ENCODE measurements at places on chromosomes 5 and 9.

DNA sequence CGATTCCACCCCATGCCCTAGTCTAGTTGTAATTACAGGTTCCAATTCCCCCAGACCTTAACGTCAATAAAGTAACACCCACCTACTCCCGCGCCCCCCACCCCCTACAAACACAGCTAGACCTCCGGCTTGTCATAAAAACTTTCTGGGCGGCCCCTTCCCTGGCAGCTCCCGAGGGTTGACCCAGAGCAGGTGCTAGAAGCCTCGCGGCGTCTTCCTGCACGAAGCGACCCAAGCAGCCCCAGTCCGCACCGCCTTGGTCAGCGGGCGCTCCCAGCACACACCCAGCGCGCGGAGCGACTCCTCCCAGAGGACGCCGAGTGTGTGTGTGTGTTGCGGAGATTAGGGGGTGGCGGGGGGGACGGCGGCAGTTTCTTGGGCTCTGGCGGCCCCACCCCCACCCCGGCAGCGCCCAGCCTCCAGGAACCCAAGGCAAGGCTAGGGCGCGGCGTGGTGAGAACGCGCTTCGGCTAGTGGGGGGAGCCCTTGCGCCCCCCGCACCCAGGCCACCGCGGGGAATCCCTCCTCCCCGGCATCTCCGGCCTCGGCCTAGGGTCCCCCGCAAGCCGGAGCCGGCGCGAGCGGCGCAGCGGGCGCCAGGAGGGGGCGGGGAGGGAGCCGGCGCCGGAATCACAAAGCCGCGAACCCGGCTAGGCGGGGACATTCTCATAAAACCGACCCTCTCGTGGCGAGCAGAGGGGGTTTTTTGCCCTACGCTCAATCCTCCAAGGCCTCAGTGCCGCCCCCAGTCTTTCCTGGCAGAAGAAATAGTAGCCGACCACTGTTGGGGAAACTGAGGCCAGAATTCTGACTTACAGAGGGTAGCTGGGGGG is 2.2 kb downstream of the PCDH1 start:
- no peak for DNase-seq
- H3K27ac ChIP-seq = no peak overlapping the region
- H3K4me3 ChIP-seq = peak overlapping the region; percentile 28

DNA sequence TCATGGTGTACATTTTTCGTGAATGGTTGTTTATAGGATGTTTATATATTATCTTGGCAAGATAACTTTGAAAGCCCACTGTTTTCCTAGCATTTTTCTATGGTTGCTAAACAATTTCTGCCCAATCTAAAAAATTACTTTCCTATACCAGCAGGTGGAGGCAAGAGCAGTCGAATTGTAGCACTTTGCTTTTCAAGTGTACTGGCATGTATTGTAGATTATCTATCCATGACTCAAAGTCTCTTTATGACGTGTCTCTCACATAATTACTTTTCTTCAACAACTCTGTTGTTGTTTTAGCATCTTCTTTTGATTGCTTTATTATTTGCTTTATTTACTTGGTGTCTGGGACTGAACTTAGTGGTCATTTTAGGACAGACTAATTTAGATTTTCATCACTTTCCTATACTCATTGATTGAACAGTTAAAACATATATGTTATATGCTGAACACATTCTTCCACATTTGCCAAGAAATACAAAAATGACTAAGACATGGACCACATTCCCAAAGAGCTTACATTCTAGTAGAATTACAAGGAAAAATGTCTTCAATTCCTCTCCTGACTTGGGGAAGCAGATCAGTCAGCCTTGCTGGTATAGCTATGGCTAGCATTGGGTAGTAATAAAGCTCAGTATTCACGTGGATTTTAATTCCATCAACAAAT is 20.7 kb downstream of the NLN start:
- no peak for DNase-seq
- no peak overlapping the region for H3K27ac ChIP-seq
- H3K36me3 ChIP-seq = no peaks in the 10 kb centered on the region
- H3K4me3 ChIP-seq = no peak overlapping the region

DNA sequence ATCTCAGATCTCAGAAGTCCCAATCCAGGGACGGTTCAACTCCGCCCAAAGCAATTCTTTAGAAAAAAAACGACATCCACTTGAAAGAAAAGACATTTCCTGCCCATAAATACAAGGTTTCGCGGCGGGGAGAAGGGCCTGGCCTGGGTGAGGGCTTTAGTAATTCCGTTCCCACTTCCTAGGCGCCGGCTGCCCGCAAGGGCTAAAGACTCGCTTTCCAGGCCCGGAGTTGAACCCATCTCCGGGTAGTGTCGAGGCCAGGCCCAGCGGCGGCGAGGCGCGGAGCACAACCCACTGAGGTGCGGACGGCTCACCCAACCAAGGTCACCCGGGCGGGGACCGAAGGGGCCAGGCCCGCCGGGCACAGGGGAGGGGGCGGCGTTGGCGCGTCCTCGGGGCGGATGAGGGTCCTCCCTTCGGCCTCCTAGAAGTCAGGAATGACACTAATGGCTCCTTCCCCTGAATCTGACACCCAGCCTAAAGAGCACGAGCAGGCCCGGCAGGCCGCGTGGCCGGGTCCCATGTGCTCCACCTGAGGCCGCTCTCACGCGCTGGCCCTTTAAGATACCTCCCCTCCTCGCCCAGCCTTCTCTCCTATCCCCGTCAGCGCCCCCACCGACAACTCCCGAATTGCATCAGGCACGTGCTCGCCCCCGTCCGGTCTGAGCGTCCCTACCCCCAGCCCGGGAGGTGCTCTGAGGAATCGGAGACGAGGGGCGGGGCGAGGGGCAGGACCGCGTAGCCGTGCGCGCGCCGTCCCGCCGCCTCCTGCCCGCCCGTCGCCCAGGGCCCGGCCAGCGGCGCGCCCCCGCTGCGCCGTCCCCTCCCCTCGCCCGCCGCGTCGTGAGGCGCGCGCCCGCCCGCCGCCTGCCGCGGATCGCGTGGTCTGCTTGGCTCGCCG is 467 bp upstream of the LARP1 start:
- peak overlapping the region; percentile 85 for H3K4me3 ChIP-seq
- H3K4me1 ChIP-seq = peaks cover 34% of the 10 kb centered on the region
- DNase-seq = peak; percentile 99

DNA sequence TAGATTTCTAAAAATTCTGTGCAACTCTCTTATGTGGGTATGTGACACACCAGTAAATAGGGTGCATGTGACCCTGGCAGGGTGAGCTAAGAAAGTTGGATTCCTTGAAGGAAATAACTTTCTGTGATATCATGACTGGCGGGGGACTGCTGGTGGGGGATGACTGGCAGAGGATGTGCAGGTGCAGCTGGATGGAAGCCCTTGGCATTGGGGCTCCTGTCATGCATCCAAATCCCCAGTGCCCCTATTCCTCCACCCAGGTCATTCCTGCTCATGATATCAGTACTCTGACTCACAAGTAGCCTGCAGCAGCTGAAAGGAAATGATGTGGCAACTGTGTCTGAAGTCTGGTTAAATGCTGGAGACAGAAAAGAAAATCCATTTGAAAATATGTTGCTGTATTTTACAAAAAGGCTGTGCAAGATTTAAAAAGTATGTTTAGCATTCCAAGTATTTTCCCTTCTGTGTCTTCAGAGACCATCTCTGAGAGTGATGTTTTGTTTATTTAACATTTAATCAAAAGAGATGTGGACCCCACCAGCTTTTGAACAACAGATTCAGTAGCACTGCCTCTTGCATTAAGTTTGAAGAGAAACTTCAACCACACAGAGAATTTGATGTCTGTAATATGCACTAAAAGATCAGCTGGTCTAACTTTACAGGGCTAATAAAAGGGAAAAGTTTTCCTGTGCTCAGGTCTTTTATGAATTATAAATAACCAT is 17.9 kb upstream of the ZSWIM6 start:
- no peaks in the 10 kb centered on the region for H3K27me3 ChIP-seq
- H3K4me3 ChIP-seq = no peak overlapping the region
- DNase-seq = no peak
- H3K36me3 ChIP-seq = no peaks in the 10 kb centered on the region

DNA sequence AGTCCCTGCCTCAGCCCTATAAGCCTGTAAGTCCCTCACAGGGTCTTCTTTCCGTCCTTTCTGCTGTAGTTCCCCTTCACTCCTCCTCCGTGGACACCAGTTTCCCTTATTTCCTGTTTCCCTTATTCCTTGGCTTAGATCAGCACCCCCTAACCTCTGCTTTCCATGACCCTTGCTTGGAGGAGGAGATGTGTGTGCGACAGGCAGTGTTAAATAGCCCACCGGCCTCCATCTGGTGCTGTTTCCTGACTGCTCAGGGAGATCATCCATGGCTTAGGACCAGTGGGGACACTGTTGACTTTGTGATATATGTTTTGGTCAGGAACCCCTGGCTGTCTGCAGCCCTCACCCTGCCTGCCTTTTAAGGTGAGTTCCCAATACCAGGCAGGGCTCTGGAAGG is 34.1 kb upstream of the PSD2 start:
- H3K4me1 ChIP-seq = peaks cover 5% of the 10 kb centered on the region
- H3K27me3 ChIP-seq = peaks cover 22% of the 10 kb centered on the region
- H3K4me3 ChIP-seq = no peak overlapping the region
- H3K36me3 ChIP-seq = no peaks in the 10 kb centered on the region
- no peak overlapping the region for H3K27ac ChIP-seq

DNA sequence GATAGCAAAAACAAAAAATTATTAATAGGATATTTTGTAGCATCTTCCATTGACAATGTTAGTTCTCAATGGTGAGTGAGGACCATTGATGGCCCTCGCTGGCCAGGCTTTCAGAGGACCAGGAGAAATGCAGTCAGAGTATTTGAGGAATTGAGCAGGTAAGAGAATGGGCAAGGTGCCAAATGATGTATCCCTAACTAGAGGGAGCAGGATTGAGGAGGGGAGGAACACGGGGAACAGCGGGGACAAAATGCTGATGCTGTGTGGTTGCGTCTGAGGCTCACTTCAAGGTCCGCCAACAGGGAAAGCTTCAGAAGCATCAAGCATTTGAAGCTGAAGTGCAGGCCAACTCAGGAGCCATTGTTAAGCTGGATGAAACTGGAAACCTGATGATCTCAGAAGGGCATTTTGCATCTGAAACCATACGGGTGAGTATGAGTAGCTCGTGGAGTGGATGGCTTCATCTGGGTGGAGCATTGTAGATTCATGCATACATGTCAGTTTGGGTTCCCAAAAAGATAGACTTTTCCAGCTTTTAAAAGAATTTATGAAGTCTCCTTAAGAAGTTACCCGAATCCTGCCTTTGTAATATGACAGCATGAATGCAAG is 16.2 kb downstream of the SPTAN1 start:
- no peaks in the 10 kb centered on the region for H3K4me1 ChIP-seq
- no peak overlapping the region for H3K4me3 ChIP-seq
- H3K36me3 ChIP-seq = peaks cover 7% of the 10 kb centered on the region
- H3K27me3 ChIP-seq = no peaks in the 10 kb centered on the region
- no peak overlapping the region for H3K27ac ChIP-seq
- DNase-seq = no peak

- H3K27ac ChIP-seq = peak overlapping the region; percentile 96
- DNase-seq = peak; percentile 3
- no peaks in the 10 kb centered on the region for H3K27me3 ChIP-seq
- peak overlapping the region; percentile 57 for H3K4me3 ChIP-seq
Measured at GRCh38 chr9:19127871-19128500, 694 bp upstream of the PLIN2 start.

DNA sequence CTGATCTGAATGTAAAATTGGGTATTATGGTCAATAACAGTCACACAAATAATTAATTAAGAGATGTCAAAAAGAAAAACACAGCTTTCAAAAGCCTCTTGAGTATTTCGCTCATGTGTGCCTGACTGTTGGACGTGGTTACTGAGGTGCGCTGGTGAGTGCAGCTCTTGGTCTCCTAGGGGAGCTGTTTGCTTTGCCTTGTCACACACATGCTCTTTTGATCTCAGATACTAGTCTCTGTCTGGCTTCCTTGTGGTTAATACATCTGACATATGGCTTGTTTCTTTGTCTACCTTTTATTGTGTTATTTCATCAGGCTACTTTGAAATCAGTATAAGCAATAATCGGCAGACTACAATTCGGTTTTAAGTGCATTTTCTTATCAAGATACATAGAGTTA is 51.5 kb downstream of the PCSK1 start:
- H3K27ac ChIP-seq = no peak overlapping the region
- H3K36me3 ChIP-seq = no peaks in the 10 kb centered on the region
- H3K4me3 ChIP-seq = no peak overlapping the region
- H3K4me1 ChIP-seq = no peaks in the 10 kb centered on the region

- H3K4me3 ChIP-seq = no peak overlapping the region
- no peaks in the 10 kb centered on the region for H3K4me1 ChIP-seq
- H3K36me3 ChIP-seq = no peaks in the 10 kb centered on the region
- H3K27ac ChIP-seq = no peak overlapping the region
Measured at GRCh38 chr5:80502800-80503199, 14.9 kb downstream of the FAM151B start.

- no peak for DNase-seq
- peaks cover 22% of the 10 kb centered on the region for H3K4me1 ChIP-seq
- no peaks in the 10 kb centered on the region for H3K36me3 ChIP-seq
- H3K27me3 ChIP-seq = no peaks in the 10 kb centered on the region
- H3K27ac ChIP-seq = no peak overlapping the region
- H3K4me3 ChIP-seq = no peak overlapping the region
Measured at GRCh38 chr9:87278971-87279733, 218.5 kb upstream of the DAPK1 start.

- no peak for DNase-seq
- H3K4me1 ChIP-seq = no peaks in the 10 kb centered on the region
- no peak overlapping the region for H3K27ac ChIP-seq
Measured at GRCh38 chr5:89117124-89117644, 234.2 kb upstream of the MEF2C start.

GRCh38 chr5:58927181-58927580 is 344.3 kb downstream of the RAB3C start:
- no peaks in the 10 kb centered on the region for H3K27me3 ChIP-seq
- H3K36me3 ChIP-seq = no peaks in the 10 kb centered on the region
- H3K27ac ChIP-seq = no peak overlapping the region
- DNase-seq = no peak
- H3K4me3 ChIP-seq = no peak overlapping the region

DNA sequence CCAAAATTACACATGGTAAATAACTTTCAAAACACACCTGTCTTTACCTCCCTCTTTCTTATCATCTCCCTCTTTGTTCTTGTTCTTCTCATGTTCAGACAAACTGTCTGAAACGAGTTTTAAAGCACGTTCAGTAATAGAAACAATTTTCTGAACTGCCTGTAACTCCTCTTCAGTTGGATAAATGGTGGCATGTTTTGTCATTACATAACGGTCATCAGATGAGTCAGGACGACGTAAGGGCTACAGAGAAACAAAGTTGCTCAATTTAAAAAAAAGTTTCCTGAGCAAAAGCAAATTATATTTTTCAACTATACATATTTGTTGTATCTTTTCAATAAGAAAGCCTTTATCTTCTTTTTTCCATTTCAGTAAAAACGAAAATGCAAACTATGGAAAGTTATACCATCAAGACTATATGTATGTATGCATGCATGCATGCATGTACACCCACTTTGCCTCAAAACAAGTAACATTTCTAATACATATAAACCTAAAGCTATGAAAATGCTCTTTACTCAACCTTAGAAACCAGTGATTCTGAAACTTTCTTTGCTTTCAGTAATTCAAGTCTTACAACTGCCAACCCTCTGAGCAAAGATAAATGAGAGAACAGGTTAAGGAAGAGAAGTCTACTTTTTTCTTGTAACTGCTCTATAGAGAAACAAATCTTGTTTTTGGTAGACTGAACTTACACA is 56.0 kb downstream of the ZFR start:
- no peak overlapping the region for H3K27ac ChIP-seq
- H3K27me3 ChIP-seq = no peaks in the 10 kb centered on the region
- no peak overlapping the region for H3K4me3 ChIP-seq
- no peaks in the 10 kb centered on the region for H3K4me1 ChIP-seq
- H3K36me3 ChIP-seq = peaks cover 37% of the 10 kb centered on the region

GRCh38 chr9:135404451-135405144 is 75.0 kb upstream of the PPP1R26 start:
- no peak overlapping the region for H3K27ac ChIP-seq
- no peaks in the 10 kb centered on the region for H3K27me3 ChIP-seq
- no peaks in the 10 kb centered on the region for H3K36me3 ChIP-seq
- H3K4me3 ChIP-seq = no peak overlapping the region

All from CD8-positive, alpha-beta memory T cell (primary cell).